Forelimb muscle (tissue), 1 donor: ENCODE measurements at places on chromosomes 6 and 20.

DNA sequence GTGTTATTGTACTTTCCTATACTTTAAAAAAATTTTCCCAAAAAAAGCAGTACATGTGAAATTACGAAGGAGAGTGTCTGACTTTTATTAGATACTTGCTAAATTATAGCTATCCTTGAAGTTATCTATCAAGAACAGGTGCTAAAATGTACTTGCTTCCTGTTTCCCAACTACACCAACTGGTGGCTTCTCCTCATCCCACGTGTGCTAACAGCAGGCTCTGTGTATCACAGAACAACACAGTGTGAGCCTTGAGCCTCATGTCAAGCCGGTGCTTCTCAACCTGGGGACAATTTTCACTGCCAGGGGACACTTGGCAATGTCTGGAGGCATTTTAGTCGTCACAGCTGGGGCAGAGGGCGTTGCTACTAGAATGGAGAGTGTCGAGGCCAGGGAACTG is 36.2 kb upstream of the CDYL start:
- DNase-seq: no peak

GRCh38 chr6:117233145-117233544 is 32.2 kb upstream of the VGLL2 start:
- DNase-seq: no peak

DNA sequence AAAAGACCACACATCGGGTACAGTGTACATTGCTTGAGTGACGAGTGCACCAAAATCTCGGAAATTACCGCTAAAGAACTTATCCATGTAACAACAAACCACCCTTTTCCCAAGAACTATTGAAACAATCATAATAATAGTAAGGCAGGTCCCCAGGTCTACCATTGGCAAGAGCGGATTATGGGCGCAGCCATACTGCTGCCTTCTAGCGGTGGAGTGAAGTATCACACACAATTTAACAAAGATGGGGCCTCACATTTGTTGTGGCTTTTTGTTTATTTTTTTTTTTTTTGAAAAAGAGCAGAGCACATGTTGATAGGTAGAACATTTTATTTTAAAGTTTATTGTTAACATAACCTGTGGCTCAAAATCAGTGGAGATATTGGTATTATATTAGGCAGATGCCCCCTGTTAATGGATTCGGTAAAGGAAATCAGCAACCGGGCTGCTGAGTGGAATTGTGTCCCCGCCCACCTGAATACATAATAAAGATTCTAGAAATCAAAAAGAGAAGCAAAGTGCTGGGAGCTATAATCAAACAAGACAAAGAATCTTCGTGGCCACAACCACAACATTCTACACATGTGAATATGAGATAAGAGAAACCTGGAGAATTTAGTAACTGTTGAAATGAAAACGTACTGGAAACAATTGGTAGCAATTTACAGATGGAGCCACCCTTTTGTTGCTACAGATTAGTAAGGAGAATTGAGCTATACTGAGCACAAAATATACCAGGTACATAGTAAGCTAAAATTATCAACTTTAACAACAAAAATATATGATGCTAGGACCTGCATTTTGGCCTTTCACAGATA is 94.2 kb upstream of the EXOC2 start:
- no peak for DNase-seq

DNA sequence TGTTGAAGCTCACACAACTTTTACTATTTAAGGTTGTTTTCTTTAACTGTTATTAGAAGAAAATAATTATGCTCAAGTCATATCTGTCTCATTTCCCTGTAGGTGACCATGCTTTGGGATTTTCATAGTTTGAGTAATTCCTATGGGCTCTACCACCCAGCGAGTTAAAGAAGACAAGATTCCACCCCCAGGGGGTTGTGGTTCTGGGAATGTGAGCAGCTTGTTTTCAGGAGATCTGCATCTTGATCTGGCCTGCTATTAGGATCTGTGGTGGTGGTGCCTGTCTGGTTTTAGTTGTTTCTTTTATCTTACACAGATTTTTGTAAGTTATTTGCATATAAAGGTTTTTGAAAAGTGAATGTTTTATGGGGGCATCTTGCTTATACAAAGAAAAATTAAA is 20.2 kb upstream of the REV3L start:
- DNase-seq: no peak

DNA sequence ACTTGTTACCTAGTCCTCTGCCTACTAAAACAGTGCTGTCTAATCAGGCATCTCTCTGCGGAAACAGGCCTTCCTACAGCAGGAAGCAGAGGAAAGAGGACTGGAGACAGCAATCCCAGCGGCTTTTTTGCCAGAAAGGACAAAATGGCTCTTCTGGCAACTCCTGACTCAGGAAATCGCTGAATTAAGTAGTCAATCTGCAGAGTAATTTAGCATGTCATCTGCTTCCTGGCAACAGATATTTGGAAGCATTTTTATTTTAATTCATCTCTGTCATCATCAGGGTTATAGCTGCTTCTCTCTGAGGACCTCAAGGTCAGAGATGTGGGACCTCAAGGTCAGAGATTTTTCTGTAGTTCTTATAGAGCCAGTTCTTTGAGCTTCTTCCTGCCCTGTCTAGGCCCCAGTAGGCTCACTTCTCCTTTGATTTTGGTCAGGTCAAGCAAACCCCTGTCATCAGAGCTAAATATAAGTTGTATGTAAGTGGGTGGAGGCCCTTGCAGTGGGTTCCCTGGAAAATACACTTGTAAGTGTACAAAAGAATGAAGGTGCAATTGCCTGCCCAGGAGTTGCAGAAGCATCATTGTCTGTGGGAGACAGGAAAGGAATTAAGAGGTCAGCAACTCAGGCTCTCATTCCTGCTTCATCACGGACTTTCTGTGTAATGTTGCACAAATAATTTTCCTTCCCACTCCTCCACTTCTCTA is 229.4 kb downstream of the ALDH8A1 start:
- no peak for DNase-seq

DNA sequence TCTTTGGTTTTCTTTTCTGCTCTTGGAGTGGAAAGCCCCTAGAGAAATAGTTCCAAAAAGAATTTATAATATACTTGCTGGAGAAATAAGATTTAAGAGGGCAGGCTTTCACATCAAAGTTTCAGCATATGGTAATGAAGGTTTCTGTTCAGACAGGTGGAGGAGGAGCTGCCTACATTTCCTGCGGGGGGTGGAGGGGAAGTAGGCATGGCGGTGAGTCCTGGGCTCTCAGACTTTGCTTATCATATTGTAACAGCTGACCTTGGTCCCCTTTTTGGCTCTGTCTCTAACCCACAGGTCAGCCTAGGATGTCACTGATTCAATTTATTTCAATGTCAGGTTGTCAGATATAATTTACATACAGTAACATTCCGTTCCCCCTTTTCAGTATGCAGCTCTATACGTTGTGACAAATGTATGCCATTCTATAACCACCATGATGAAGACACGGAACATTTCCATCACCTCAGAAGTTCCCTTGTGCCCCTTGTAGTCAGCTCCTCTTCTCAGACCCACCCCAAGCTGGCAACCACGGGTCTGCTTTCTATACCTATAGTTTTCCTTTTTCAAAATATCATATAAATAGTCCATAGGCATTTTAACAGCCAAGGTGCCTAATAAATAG is 77.6 kb upstream of the GGTLC1 start:
- no peak for DNase-seq

DNA sequence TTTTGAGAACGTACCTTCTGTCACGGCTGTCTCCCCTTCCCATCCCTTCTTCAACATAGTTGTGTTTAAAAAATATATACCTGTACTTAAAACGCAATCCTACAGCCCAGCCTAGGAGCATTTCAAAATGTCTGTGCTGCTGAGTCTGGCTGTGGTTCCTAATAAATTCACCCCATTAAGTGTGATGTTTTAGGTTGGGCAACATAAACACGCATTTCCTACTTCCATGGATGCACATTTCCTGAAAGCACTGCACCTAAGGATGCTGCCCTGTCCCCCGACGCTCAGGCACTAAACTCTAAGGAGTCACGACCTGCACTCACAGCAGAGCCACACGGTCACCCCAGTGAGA is 1.2 kb downstream of the REV3L start:
- DNase-seq: no peak

- DNase-seq: no peak
These were observed 36.1 kb downstream of the EYA2 start for GRCh38 chr20:46930640-46931339.

- DNase-seq: no peak
These were observed 291.7 kb downstream of the SMOC2 start for GRCh38 chr6:168732676-168733075.

- DNase-seq: no peak
These were observed 94.6 kb downstream of the PSMG4 start for GRCh38 chr6:3353213-3353903.

- DNase-seq: peak; percentile 14
These were observed 654.5 kb upstream of the PTCHD4 start for GRCh38 chr6:48765352-48765961.

DNA sequence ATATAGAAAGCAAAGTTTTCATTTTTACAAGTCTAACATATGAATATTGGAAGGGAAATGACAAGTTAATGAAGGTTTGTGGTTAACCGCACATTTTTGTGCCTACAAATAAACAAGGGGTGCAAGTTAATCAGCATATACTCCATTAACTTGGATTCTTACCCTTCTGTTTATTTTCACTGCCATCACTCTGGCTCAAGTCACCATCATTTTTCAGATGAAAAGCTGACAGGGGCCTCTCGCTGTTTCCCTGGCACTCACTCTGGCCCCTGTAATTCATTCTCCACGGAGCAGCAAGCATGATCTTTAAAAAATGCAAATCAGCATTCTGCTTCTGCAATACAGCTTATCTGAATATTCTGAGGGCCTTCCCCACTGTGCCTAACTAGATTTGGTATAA is 29.8 kb downstream of the APCDD1L start:
- DNase-seq: no peak

GRCh38 chr6:6689400-6690143 is 101.1 kb downstream of the LY86 start:
- no peak for DNase-seq

- no peak for DNase-seq
These were observed 101.0 kb upstream of the SPACA1 start for GRCh38 chr6:87946669-87947068.

DNA sequence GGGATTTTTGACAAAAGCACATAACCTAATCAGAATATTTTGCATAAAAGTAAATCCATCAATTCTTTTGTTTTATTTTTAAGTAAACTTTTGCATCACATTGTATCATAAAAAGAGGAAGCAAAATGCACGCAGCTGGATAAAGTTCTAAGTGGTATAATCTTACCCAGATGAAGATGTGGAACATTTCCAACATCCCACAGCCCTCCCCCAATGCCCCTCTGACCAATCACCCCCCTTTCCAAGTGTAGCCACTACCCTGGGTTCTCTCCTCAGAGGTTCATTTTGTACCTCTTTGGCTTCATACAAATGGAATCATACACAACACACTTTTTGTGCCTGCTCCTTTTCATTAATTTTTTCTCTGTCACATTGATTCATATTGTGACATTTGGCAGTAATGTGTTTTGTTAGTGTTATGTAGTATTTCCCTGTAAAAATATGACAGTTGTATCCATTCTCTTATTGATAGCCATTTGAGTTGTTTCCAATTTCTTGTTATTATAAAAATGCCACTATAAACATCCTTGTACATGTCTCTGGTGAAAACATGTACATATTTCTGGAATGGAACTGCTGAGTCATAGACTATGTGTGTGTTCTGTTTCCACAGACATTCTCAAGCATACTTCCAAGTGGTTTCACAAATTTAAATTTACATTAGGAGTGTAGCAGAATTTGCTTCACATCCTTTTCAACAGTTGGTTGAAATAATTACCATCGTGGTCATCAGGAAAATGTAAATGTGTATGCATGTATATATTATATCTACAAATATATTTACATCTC is 92.9 kb upstream of the SYNDIG1 start:
- no peak for DNase-seq

DNA sequence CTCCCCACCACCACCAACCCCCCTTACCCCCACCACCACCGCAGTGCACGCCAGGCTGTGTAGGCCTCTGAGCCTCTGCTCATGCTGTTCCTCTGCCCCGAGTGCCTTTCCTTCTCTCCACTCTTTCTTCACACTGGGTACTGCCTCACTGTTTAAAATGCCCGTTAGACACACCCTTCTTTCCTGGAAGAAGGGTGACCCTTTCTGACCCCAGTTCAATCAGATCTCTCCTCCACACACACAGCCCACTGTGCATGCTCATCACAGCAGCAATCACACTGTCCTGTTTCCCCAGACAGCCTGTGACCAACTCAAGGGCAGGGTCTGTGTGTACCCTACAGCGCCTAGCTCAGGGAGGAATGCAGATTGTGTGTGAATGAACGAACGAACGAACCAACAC is 10.0 kb downstream of the TMEM74B start:
- DNase-seq: no peak

- no peak for DNase-seq
These were observed 184.7 kb downstream of the CDH4 start for GRCh38 chr20:61436667-61437279.

DNA sequence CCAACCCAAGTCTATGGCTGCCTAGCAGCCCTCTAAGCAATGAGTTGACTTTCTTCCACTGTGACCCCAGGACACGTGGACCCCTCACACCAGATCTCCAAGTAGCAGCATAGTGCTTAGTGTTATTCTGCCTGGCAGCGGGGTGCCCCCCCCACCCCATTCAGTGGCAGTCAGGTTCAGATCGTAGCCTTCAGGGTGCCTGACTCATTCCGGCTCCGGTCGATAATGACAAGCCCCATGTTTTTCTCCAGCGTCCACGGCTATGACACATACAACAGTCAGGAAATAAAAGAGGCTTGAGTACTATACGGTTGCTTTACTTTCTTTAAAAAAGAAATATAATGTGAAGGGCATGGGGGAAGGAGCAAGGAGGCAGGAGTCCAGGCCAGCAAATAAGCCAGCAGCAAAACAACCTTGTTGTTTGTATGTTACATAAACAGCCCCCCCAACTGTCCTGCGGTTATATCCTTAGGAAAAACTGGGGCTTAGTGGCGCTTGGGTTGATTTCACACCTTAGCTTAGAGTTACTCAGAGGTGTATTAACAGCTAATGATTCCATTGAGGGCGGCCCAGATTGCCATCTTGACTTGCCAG is 23.1 kb downstream of the GNAS start:
- DNase-seq: no peak

GRCh38 chr20:14142964-14143627 is 147.8 kb downstream of the MACROD2 start:
- DNase-seq: no peak

DNA sequence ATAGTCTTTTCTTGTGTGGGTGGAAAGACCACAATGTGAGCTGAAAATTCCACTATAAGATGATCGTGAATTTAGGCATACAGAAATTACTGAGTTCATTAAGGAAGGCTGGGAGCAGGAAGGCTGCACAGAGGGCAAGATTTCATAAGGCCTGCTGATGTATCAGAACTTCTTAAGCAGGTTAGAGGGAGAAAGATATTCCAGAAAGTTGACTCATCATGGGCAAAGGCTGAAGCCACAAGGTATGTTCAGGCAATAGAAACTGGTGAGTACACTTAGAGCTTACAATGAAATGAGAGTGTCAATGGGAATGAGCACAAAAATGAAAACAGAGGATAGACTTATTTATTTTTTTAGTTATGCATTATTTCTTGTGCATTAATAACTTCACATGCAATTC is 618.6 kb downstream of the CBLN4 start:
- DNase-seq: no peak

- DNase-seq: no peak
These were observed 49.3 kb downstream of the PCSK2 start for GRCh38 chr20:17276101-17276500.

GRCh38 chr6:123841067-123841896 is 37.6 kb downstream of the NKAIN2 start:
- DNase-seq: no peak

- DNase-seq: no peak
These were observed 37.7 kb upstream of the TAF8 start for GRCh38 chr6:42012501-42013133.
